Stimulated activated CD4-positive, alpha-beta T cell treated with anti-CD3 and anti-CD28 coated beads, Interleukin-4, amount 100 ng/mL, for 4 hours (primary cell): ENCODE measurements at places on chromosomes 4 and X.

- DNase-seq: no peak
Observed at GRCh38 chrX:40945361-40945713, 139.9 kb upstream of the USP9X start.

DNA sequence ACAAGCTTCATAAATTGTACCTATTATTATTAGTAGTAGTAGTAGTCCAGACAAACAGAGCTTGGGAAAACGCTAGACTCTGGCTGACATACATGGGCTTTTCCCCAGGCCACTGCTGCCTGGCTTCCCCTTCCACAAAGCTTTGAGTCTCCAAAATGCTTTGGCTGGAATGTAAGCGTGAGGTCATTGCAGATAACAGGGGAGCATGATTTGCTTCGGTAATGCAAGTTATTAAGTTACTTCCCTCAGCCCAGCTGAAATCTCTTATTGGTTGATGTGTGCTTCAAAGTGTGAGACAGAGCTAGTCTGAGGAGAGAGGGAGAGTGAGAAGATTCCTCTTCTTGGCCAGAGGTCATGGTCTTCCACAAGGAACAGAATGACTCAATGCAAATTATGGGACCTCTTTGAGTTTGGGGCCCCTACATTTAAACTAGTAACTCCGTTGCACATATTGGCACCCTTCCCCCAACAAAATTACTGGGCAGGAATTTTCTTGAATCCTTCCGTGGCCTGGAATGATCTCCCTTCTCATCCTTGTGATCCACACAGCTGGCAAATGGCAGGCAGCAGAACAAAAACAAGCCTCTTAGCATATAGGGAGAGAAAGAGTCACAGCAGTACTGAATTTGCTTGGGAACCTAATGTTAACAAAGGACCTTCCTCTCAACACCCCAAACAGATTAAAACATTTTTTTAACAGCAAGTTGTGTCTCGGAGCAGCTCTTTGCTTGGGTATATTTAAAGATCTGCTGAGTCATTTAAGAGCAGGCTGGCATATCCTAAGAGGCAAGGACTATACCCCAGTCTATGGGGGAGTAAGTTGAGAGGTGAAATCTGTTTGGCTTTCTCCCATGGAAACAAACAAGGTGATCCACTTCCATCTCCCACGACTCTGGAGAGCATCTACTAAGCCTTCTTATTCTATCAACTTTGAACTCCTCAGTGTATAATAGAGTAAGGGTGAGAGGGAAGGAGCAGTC, 19.9 kb downstream of the AR start:
- no peak for DNase-seq

- no peak for DNase-seq
Observed at GRCh38 chrX:123277347-123277746, 93.3 kb downstream of the GRIA3 start.

DNA sequence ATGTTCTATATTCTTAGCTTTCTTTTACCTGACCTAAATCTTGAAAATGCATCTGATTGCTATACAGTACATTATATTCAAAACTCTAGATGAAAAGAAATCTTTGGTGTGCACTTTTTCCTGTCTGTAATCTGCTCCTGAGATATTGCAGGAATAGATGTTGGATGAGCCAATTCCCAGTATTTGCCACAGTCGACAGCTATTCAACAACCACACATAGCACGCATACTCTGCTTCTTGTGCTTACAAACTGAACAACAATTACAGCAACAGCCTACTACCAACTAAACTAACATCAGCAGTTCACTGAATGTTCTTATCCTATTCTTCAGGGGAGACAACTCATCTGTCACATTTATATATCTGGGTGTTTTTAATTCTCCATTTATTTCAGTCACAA, 573.9 kb upstream of the GRID2 start:
- DNase-seq: no peak
